ENCODE measurements at places on chromosomes 1 and 21.

- DNase-seq: no peak
These were observed 64.4 kb upstream of the CFAP126 start for GRCh38 chr1:161432091-161432490.

GRCh38 chr21:43892984-43893535, 28.0 kb downstream of the AGPAT3 start:
- DNase-seq: no peak

DNA sequence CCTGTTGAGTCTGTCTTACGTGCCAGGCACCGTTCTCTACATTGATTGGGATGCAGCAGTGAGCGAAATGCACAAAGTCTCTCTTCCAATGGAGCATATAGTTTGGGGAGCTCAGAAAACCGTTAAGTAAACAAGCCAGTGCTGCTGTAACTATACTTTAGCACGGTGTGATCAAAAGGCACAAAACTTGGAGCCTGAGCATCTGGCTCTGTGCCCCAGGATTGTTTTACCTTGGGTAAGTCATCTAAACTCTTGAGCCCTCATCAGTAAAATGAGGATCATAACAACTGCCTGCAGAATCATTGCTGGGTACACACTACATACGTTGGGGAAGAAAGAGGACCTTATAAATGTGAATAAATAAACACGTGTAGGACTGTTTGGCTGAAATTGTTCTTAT, 1.8 kb downstream of the HHIPL2 start:
- no peak for DNase-seq

GRCh38 chr1:84721152-84721551, 30.9 kb upstream of the SSX2IP start:
- peak; percentile 70 for DNase-seq

GRCh38 chr1:205496661-205497060, 7.8 kb upstream of the CDK18 start:
- no peak for DNase-seq

DNA sequence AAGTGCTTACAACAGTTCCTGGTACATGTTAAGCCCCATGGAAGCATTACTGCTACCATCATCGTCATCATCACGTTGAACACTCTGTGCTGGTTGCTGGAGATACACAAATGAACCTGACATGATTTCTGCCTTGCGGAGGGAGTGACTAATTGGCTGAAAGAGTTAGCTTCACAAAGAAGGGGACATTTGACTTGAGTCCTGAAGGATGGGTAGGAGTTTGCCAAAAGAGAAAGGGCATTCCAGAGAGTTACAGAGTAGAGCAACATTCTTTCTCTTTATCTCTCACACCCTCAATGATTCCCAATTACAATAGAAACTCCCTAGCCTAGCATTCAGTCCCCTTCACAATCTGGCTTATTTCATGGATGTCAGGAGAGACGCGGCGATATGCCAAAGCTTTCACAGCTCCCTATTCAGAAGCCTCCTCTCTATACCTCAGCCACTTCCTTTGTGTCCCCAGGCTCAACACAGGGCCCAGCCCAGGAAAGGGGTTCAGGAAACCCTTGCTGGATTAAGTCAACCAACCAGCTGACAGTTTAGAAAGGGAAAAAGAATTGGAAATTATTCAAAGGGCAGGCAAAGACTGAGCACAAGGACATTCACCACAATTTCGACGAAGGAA, 38.0 kb downstream of the SLC1A7 start:
- no peak for DNase-seq

- peak; percentile 38 for DNase-seq
These were observed 33.4 kb upstream of the TENT5B start for GRCh38 chr1:27045973-27046558.

DNA sequence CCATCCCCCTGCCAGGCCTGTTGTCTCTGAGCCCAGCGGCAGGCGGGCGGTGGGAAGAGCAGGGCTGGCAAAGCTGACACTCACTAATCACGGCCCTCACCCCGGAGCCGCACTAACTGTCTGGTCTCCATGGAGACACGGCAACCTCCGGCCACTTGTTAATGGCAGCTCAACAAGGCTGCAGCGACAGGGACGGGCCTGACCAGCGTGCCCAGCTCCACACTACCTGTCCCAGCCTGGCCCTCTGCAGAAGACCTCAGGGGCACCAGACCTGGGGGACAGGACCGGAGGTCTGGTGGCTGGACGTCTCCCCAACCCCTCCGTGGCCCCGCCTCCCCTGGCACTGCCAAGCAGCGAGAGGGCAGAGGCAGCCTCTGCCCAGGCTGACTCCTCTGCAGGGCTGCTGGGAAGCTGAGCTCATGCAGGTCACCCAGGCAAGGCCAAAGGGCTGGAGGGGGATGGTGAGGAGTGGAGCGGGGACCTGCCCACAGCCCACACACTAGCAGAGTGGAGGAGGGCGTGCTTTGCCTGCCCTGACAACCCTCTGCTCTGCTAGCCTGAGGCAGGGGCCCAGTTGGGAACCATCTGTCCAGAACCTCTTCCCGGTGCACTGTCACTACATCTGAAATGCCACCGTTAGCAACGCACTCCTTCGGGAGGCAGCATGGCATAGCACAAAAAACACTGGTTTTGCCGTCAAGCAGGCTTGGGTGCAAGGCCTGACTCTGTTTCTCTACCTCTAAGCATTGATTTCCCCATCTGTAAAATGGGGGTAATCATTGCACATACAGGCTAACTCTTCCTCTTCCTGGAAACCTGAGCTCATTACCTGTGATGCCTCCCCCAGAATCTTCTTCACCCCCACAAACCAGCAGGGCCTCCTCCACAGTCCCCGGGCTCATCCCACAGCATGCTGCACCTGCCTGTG, 29.6 kb upstream of the WASF2 start:
- no peak for DNase-seq

GRCh38 chr1:70383483-70383882, 27.6 kb upstream of the CTH start:
- DNase-seq: no peak

DNA sequence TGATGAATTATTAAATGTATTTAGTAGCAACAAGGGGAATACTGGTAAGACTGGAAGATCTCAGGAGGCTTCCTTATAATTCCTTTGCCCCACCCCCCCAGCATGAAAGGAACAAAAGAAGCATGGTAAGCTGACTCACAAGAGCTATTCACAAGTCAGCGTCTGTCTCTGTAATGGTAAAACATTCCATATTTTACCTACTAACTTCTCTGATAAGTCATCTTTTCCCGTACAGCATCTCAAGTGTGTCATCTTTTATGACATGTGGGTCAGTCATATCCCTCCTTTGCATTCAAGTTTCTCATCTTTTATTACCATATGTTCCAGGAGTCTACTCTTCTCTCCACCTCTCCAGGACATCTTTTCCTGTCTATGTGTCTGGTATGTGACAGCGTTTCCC, 241.3 kb downstream of the PLA2G4A start:
- DNase-seq: no peak

Data from AG10803 (cell line).